ENCODE measurements at places on chromosomes 12 and 14.
A peak's percentile ranks its signal among the peaks of the same experiment; 100 is the strongest.

GRCh38 chr14:105899071-105899641 lies 372.8 kb downstream of the TMEM121 start:
- DNase-seq, result no peak

DNA sequence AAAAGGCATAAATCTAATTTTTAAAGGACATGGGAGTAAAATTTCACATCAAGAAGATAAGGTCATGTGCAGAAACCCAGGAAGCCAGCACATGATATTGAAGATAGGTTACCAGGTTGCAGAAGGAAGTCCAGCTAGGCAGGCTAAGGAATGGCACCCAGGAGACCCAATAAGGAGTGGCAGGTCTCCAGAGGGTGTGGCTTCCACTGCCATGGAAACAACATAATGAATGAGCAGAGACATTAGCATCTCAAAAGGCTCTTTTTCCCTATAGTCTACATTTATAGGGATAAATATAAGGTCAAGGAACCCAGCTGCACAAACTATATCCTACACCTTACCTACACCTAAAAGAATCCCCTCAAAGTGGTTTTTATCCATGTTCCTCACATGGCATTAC lies 275.9 kb downstream of the RPS29 start:
- no peak for DNase-seq

- no peak for DNase-seq
These were observed 166.6 kb upstream of the RPL10L start for GRCh38 chr14:46818147-46818546.

GRCh38 chr12:85866986-85867776 lies 6.9 kb upstream of the NTS start:
- DNase-seq, result peak; percentile 12

GRCh38 chr14:73759714-73760597 lies 45.8 kb upstream of the PNMA1 start:
- peak; percentile 98 for DNase-seq

- no peak for DNase-seq
These were observed 130.9 kb downstream of the MIPOL1 start for GRCh38 chr14:37328673-37329072.

- DNase-seq, result no peak
These were observed 415.2 kb upstream of the OR4E1 start for GRCh38 chr14:22088614-22089342.

- peak; percentile 68 for DNase-seq
These were observed 55.5 kb downstream of the ANO2 start for GRCh38 chr12:5889381-5890047.

DNA sequence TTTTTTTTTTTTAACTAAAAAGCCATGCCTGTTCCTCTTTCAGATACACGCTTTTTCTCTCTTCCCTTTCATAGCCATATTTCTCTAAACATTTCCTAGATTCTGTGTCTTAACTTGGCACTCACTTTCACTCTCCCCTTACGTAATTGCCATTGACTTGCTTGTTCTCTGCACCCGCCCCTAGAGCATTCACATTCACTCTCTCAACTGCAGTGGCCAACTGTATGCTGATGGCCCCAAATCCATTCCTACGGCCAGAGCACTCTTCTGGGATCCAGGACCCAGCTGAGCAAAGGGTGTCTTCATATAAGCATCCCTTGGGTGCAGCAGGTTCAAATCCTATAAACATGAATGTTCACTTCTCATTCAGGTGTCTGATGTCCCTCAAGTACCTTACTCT lies 59.5 kb downstream of the CKB start:
- DNase-seq, result no peak

DNA sequence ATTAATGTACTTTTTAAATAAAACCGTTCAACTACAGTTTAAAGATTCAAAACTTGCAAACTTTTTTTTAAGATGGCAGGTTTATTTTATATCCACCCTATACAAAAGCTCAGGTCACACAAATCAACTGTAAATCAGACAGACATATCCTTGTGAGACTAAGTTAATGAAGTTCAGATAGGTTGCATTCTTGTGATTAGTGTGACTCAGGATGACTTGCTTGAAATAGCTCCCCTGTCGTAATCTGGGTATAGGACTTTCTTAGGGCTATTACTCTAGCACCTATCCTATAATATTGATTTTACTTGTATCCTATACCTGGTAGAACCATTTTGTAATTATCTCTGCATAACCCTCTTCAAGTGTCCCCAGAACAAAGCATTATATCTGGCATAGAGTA lies 9.5 kb upstream of the PRKD1 start:
- no peak for DNase-seq

GRCh38 chr12:49892084-49892731 lies 11.5 kb downstream of the FAIM2 start:
- DNase-seq, result no peak

DNA sequence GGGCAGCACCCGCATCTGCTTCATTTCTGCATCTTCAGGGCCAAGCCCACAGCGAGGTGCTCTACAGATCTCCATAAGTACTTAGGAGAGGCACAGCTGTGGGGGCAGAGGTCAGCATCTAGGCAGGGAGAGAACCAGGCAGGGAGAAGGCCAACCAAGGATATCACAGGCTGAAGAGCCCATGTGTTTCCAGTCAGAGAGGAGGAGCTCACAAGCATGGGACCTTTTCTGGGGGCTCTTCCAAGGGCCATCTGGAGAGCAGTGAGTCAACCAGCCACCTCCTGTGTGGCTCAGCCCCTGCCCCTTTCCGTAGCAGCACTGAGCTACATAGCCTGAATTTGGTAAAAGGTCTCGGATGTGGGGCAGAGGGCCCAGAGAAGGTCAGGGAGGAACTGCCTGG lies 78.5 kb downstream of the ARL6IP4 start:
- no peak for DNase-seq

DNA sequence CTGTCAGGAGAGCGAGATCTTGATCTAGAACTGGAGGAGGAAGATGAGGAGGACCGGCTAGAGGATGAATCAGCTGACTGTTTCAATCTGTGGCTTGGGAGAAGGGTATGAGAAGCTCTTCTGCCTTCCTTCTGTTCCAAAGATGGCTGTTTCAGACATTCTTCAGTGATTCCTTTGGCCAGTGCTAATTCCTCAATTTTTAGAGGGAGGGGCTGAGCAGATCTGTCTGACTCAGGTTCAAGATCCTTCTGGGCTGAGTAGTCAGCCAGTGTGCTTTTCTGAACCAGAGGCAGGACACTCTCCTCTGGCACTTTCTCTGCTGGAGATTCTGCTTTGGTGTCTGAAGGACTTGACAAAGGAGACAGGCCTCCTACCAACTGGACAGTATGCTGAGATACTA lies 15.2 kb downstream of the ACIN1 start:
- DNase-seq, result no peak

- DNase-seq, result no peak
These were observed 24.7 kb upstream of the CSRNP2 start for GRCh38 chr12:51108136-51108535.

GRCh38 chr12:53942467-53942997 lies 3.9 kb downstream of the HOXC13 start:
- DNase-seq, result no peak

- no peak for DNase-seq
These were observed 2.3 kb downstream of the PIWIL1 start for GRCh38 chr12:130339951-130340350.

DNA sequence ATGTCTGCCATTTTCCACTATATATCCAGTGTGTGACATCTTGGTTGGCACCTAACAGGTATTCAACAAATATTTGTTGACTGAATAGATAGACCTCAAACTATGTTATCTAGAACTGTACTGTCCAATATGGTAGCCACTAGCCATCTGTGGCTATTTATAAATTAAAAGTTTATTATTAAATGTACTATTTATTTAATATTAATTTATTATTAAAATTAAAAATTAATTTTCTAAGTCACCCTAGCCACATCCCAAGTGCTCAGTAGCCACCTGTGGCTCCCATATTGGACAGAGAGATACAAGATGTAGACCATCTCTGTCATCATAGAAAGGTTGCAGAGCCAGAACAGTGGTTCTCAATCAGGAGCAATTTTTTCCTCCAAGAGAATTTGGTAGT lies 69.3 kb downstream of the SRRM4 start:
- no peak for DNase-seq

DNA sequence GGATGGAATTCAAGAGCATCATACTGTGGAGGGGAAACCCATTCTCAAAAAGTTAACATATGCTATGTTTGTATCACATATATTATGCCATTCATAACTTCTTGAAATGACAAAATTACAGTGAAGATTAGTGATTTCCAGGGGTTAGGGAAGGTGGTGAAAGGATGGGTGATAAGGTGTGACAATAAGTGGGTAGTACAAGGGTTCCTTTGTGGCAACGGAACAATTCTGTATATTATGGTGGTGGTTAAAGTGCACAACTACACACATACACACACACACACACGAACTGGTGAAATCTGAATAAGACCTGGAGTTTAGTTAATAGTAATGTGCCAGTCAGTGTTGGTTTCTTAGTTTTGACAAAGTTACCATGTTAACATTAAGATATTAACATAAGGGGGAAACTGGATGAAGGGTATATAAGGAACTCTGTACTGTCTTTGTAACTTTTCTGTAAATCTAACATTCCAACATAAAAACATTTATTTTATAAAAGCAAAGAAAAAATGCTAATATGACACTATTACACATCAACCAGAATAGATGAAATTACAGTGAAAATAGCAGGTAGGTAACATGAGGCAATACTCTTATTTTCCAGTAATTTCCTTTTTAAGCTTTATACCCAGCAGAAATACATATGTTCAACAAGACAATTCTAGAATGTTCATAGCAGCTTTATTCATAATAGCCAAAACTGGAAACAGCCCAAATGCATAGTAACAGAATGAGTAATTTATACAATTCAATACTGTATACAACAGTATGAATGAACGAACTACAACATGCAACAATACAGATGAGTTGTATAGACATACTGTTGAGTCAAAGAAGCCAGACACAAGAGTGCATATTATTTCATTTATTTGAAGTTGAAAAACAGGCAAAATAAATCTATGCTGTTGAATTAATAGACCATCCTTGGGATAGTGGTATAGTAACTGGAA lies 44.0 kb upstream of the OR5AU1 start:
- DNase-seq, result no peak

DNA sequence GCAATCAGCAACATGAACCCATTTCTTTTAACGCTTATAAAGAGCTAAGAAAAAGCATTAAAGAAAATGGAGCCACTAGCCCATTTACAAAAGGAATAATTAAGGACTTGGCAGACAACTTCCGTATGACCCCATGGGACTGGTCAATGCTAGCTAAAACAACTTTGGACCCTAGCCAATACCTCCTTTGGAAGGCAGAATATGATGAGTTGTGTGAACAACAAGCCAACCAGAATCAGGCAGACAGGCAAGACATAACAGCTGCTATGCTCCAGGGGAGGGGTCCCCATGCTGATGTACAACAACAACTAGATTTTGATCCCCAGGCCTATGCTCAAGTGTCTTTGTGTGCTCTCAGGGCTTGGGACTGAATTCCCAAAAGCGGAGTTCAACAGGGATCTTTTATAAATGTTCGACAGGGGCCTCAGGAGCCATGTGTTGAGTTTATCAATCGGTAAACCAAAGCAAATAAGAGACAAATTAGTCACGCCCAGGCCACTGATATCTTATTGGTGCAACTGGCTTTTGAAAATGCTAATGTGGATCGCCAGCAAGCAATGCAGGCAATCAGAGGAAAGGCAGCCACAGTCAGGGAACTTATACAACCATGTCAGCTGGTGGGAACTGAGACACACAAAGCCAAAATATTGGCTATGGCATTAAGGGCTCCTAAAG lies 254.4 kb upstream of the DIO2 start:
- DNase-seq, result no peak

DNA sequence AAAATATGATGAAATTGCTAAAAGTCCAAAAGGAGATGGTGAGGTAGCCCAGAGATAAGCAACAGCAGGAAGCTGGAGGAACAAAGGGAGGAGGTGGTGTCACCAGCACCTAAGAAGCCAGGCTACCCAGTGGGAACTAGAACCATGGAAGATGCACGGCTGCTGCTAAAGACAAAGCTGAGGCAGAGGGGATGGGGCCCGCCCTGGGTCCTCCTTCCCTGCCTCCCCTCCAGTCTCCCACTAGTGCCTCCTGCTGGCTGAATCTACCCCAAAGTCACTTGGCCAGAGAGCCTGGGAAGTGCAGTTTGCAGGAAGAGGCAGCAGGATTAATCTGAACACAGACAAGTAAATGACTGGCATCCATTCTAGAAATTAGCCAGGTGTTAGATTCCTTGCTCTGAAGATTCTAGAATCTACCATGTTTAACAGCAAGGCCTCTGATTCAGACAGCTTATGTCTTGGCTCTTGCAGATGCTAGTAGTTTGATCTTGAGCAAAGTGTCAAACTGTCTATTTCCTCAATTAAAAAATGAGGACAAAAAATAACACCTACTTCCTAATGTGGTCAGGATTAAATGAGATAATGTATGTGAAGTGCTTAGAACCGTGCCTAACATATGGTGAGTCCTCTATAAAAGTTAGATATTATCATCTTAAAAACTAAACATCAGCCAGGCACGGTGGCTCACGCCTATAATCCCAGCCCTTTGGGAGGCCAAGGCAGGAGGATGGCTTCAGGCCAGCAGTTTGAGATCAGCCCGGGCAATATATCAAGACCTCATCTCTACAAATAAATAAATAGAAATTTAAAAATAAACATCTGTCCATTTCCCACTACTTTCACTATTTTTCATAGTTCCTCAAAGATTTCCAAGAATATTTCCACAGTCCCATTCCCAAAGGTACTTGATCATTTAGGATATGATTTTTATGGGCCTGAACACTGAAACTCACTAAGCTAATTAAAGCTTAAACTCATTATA lies 5.8 kb upstream of the LRP10 start:
- peak; percentile 48 for DNase-seq

- no peak for DNase-seq
These were observed 1.6 kb downstream of the ANHX start for GRCh38 chr12:133233993-133234564.

DNA sequence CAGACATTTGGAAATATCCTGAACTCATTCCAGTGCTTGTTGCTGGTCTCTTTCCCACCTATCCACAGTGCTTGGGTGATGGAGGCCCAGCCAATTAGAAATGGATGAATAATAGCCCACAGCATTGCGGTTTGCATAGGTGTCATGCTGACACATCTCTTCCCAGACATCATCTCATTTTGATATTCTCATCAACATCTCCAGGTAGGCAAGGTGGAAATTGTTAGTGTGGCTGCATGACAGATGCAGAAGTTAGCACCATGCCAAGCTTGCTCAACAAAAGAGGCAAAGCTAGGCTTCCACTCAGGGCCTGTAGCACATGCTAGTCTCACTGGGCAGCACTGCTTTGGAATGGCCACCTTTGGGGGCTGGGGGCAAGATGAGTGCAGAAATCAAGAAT lies 1118.9 kb downstream of the VRK1 start:
- DNase-seq, result peak; percentile 16
